ENCODE measurements at places on chromosomes 11 and 22. TPM values are rescaled to one million over a fixed set of nuclear protein-coding genes. Genes with fewer than 3 reads are reported as not detected.
A peak's percentile ranks its signal among the peaks of the same experiment; 100 is the strongest.

Gene ANO9
- 5.8 TPM for total RNA-seq

Gene ABCG4
- not detected for total RNA-seq

Gene LMNTD2
- 3.0 TPM for total RNA-seq

Gene FOXR1
- total RNA-seq, result not detected

GRCh38 chr11:64536396-64536941 is 54.6 kb upstream of the SLC22A12 start:
- no peaks in the 10 kb centered on the region for H3K27me3 ChIP-seq
- no peak overlapping the region for H3K27ac ChIP-seq
- no peak for DNase-seq
- H3K36me3 ChIP-seq, result no peaks in the 10 kb centered on the region
- H3K4me1 ChIP-seq, result no peaks in the 10 kb centered on the region

- H3K36me3 ChIP-seq, result no peaks in the 10 kb centered on the region
- no peaks in the 10 kb centered on the region for H3K27me3 ChIP-seq
- H3K4me3 ChIP-seq, result no peak overlapping the region
- no peaks in the 10 kb centered on the region for H3K4me1 ChIP-seq
- H3K27ac ChIP-seq, result no peak overlapping the region
- DNase-seq, result no peak
Observed at GRCh38 chr11:123851110-123851509, 34.4 kb downstream of the TMEM225 start.

DNA sequence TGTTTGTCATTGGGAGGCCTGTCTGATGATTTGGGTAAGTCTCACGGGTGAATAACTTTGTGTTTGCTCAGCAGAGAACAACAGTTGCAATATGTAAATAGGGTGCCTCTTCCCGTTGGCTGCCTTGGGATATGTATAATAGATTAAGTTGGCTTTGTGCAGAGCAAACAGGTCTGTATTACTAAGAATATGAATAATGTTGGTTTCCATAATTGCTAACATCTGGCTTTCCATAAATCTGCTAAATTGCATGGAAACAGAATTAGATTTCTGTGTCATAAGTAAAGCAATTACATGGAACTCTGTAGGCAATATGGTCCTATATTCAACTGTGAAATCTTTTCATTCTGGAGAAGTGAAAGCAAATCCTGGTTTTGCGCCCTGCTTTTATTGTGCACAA is 636.0 kb upstream of the ANO5 start:
- no peaks in the 10 kb centered on the region for H3K36me3 ChIP-seq
- H3K27ac ChIP-seq, result no peak overlapping the region
- no peak for DNase-seq
- no peaks in the 10 kb centered on the region for H3K27me3 ChIP-seq

DNA sequence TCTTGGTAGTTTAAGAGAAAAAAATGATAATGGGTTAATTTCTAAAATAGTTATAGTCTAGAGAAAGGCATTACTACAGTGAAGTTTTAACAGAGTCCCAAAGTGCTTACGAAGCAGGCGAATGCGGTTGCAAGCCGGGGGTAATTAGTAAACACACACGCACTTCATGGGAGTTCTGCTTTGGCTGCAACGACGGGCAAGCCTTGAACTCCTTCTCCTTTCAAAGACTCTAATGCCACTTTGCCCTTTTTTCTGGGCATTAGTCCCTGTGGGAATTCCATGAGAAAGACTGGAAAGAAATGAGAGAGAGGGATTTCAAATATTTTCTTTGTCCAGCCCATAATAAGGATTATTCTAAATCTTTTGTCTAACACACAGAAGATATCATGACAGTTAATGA is 66.1 kb downstream of the TENM4 start:
- peak; percentile 22 for DNase-seq
- peaks cover 4% of the 10 kb centered on the region for H3K27me3 ChIP-seq
- no peak overlapping the region for H3K4me3 ChIP-seq
- no peaks in the 10 kb centered on the region for H3K4me1 ChIP-seq
- no peak overlapping the region for H3K27ac ChIP-seq

DNA sequence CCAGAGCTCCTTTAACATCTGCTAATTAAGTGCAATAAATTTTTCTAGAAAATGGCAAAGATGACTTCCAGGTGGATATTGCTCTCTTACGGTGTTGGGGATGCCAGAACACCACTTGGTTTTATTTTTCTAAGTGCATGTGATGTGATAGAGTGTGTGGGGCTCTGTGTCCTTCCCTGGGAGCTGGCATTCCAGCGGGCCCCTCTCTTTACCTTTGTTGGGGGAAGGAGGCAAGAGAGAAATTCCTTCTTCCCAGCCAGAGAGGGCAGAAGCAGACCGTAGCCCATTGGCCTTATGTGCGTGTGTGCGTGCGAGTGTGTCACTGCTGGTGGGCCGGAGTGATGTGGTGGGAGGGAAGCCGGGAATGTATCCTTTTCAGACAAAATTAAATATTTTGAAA is 17.2 kb downstream of the TEF start:
- no peak for DNase-seq
- H3K27me3 ChIP-seq, result no peaks in the 10 kb centered on the region
- no peak overlapping the region for H3K4me3 ChIP-seq
- H3K4me1 ChIP-seq, result peaks cover 7% of the 10 kb centered on the region
- no peak overlapping the region for H3K27ac ChIP-seq

DNA sequence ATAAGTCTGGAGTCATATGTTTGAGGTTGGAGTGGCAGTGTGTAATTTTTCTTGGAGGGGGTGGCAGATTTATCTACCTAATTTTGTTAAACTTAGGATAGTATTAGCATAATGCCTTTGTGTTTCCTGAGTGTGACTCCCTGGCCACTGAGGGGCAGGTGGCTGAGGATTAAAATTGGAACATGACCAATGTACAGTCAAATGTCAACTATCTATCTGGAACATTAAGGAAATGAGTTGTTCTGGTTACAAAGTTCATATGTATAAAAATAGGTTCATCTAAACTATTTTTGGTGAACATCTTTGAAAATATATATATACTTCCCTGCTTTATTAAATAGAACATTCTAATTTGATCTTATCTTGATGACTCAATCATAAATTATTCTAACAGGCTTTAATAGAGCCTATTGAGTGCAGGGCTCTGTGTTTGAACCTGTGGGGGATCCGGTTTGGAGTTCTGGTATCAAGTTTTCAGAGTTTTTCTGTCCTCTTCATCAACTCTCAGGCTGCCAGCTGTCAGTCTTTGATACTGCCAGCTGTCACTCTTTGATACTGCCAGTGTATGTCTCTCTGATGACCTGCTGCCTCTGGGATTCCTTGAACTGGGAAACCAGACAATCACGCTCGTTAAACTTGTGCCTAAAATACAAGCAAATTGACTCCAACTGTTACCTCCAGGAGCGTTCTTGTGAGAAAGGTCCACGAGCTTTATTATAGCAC is 309.6 kb downstream of the METTL15 start:
- no peak overlapping the region for H3K4me3 ChIP-seq
- no peak overlapping the region for H3K27ac ChIP-seq
- DNase-seq, result no peak
- no peaks in the 10 kb centered on the region for H3K36me3 ChIP-seq
- no peaks in the 10 kb centered on the region for H3K27me3 ChIP-seq
- H3K4me1 ChIP-seq, result no peaks in the 10 kb centered on the region

DNA sequence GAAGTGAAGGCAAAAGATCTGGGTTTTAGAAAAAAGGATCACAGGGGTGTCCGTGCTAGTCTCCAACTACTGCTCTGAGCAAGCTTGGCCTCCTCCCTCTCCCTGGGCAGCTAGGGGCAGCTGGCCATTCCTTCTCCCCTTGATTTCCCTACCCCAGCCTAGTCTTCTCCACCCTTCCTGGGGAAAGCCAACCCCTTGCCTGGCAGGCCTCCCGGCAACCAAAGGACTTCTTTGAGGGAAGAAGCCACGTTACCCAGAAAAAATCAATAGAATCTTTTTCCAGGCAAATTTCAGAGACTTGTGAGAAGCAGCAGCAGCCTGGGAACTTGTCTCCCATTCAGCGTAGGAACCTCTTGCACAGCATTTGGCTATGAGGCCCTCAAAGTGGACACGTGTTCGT is 91.5 kb downstream of the MIAT start:
- H3K4me1 ChIP-seq, result no peaks in the 10 kb centered on the region
- no peak overlapping the region for H3K27ac ChIP-seq
- DNase-seq, result no peak
- no peak overlapping the region for H3K4me3 ChIP-seq
- H3K27me3 ChIP-seq, result no peaks in the 10 kb centered on the region

DNA sequence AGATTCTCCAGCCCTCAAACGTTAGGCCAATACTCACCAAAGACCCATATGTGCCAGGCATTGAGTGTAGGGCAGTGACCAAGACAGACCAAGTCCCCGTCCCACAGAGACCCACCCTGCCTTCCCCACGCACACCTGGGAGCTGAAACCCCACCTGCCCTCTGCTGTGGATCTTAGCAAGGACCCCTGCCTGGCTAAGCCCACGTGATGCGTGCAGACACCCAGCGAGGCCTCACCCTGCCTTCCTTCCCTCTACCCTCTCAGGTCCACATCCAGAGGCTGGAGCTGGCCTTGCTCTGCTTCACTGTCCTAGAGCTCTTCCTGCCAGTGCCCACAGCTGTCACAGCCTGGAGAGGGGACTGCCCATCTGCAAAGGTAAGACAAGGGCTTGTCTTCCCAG is 10.2 kb downstream of the MS4A10 start:
- H3K27ac ChIP-seq, result no peak overlapping the region
- no peak for DNase-seq
- H3K4me1 ChIP-seq, result no peaks in the 10 kb centered on the region
- H3K36me3 ChIP-seq, result no peaks in the 10 kb centered on the region

GRCh38 chr22:44710474-44711240 is 8.7 kb downstream of the PRR5 start:
- DNase-seq, result no peak
- H3K4me3 ChIP-seq, result no peak overlapping the region
- H3K4me1 ChIP-seq, result peaks cover 2% of the 10 kb centered on the region
- no peaks in the 10 kb centered on the region for H3K36me3 ChIP-seq
- no peak overlapping the region for H3K27ac ChIP-seq
- no peaks in the 10 kb centered on the region for H3K27me3 ChIP-seq

- DNase-seq, result peak; percentile 90
- no peaks in the 10 kb centered on the region for H3K27me3 ChIP-seq
- peak overlapping the region; percentile 79 for H3K27ac ChIP-seq
- H3K4me3 ChIP-seq, result no peak overlapping the region
- peaks cover 39% of the 10 kb centered on the region for H3K4me1 ChIP-seq
- no peaks in the 10 kb centered on the region for H3K36me3 ChIP-seq
Observed at GRCh38 chr11:75557666-75558494, 4.2 kb upstream of the SERPINH1 start.

DNA sequence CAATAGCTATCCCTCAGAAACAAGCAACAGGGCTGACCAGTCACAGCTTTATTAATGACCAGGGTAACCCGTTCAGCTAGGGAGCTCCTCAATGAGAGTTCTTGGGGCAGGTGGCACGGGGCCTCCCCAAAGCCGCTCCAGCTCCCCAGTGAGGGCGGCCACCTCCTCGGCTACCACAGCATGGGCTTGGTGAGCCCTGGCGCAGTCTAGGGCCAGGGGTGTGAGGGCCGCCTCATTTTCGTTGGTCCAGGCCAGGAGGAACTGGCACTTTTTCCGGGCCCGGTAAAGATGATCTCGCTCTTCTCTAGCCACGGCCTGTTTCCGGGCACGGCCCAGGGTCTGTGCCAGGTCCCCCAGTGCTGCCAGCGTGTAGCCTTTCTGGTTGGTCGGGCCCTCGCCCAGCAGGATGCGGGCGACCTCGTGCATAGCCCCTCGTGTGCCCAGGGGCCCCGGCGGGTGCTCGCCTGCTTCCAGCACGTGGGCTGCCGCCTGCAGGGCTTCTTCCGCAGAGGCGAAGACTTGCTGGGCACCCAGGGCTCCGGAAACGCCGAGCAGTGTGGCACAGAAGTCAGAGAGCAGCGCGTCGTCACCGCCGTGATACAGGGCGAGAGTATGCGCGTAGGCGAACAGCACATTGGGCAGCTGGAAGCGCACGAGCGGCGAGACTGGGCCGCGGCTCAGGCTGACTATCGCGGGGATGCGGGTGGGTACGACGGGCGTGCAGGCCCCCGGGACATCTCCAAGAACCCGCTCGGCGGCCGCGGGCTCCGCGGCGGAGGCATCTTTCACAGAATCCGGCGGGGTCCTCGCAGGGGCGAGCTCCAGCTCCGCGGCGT is 913 bp downstream of the ZNHIT2 start:
- peaks cover 21% of the 10 kb centered on the region for H3K4me1 ChIP-seq
- DNase-seq, result no peak
- peak overlapping the region; percentile 94 for H3K27ac ChIP-seq
- H3K36me3 ChIP-seq, result peaks cover 13% of the 10 kb centered on the region
- H3K4me3 ChIP-seq, result peak overlapping the region; percentile 72
- H3K27me3 ChIP-seq, result peaks cover 3% of the 10 kb centered on the region

DNA sequence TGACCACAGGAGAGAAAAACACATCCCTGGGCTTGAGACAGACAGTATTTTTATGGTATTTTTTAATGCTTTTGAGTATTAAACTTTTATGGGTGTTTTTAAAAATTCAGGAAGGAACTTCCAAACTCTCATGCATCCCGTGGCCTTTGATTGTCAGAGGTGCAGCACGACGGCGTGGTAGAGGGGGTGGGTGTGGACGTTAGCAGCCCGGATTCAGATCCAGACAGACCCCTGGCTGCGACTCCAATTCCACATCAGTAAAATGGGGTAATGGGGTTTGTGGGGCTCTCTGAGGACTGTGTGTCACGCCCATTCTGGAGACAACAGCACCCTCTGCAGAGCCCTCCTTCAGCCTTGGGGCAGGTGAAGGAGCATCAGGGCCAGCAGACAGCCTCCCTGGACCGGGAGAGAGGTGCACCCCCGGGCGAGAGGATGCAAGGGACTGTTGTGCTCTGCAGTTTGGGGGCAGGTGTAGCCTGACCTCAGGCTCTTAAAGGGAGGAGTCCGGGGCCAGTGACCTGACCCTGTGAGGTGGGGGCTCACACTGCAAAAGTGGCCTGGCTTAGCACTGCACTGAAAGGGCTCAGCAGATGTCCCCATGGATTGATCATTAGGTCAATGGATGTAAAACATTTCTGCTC is 1024.3 kb downstream of the TBC1D22A start:
- peaks cover 4% of the 10 kb centered on the region for H3K27me3 ChIP-seq
- no peaks in the 10 kb centered on the region for H3K36me3 ChIP-seq
- no peak for DNase-seq
- H3K27ac ChIP-seq, result no peak overlapping the region

DNA sequence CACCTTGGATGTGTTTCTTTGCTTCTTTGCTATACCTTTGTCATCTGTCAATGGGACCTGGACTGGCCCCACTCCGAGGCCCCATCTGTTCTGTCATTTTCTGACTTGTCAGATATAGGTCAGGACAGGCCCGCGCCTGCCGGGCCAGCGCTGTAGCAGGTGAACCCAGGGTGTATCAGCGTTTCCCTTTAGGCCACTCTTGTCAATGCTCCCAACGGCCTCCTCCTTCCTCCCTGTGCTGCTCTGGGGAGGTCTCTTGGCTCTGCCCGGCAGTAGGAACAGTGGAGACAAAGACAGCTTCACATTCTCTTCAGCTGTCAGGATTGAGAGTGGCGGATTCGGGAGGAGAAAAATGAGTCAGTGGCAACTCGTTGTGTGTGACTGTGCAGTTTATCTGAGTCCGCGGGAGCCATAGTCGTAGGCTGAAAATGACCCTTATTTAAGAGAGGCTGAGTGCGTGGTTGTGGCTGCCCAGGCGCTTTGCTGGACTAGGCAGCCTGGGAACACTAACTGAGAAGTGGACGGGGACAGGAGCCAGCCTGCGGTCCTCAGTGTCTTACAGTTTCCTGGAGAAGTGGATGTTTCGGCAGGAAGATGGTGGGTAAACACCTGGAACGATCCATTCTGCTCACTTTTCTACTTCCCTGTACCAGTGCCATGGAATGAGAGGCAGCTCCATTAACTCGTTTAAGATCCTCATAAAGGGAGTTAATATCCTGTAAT is 102.3 kb downstream of the PRR5L start:
- H3K27ac ChIP-seq, result peak overlapping the region; percentile 32
- H3K36me3 ChIP-seq, result no peaks in the 10 kb centered on the region
- no peak overlapping the region for H3K4me3 ChIP-seq
- peaks cover 5% of the 10 kb centered on the region for H3K27me3 ChIP-seq
